NCI-H2227 treated with DMSO at 0.1 percent for 48 hours (cell line): ENCODE measurements at places on chromosomes 5 and 9.

- DNase-seq = no peak
Observed at GRCh38 chr5:138807182-138807581, 54.0 kb downstream of the CTNNA1 start.

DNA sequence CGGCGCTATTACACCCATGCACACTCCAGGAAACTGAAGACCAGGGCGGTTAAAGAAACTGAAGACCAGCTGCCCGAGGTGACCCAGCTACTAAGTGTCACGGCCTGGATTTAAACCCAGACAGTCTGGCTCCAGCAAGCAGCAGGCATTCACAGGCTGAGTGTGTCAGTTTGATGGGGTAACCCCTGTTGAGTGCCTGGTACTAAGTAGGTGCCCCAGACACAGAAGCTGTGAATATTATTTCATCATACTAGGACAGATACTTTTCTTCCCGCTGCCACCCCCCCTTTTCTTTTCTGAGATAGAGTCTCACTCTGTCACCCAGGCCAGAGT, 7.3 kb downstream of the ENG start:
- no peak for DNase-seq

GRCh38 chr5:2006971-2007291, 124.2 kb upstream of the IRX4 start:
- no peak for DNase-seq

GRCh38 chr5:132099076-132099748, 25.6 kb downstream of the CSF2 start:
- peak; percentile 3 for DNase-seq

GRCh38 chr5:167614294-167615021, 677.0 kb upstream of the WWC1 start:
- DNase-seq = no peak

DNA sequence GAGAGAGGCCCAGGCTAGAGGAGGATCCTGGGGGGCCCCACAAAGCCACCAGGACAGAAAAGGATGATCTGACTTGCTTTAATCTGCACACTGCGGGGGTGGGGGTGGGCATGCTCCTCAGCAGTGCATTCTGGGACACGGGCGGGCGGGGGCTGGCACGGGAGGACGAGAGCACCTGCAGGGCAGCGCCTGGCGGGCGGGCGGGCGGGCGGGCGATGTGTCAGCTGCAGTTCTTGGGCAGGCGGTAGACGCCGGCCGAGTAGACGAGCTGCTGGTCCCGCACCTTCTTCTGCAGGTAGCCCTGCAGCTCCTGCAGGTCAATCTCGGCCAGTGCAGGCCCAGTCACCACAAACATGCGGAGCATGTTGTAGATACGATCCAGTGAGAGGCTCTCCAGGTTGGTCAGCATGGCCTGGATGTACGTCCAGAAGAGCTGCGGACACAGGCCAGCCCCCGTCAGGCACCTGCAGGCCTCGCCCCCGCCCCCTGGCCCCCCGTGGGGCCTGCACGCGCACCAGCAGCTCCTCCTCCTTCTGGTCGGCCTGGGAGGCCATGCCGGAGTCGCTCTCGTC, 3.0 kb upstream of the TMEM210 start:
- DNase-seq = no peak

DNA sequence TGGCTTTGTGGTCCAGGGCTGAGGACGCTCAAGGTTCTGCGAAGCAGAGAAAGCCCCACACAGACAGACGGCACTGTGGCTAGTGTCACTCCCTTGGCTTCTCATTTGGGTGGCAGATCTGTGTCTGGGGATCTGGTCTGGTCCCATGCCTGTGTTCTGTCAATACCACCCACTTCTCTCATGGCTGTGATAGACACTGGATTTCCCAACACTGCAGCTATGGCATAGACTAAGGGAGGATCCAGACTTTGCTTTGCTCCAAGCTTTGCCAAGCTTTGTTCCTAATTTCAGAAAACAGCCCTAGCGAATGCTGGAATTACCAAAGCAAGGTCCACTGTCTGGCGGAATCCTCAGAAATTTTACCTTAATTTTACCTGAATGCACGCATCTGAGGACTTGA, 62.1 kb downstream of the GADD45G start:
- no peak for DNase-seq

DNA sequence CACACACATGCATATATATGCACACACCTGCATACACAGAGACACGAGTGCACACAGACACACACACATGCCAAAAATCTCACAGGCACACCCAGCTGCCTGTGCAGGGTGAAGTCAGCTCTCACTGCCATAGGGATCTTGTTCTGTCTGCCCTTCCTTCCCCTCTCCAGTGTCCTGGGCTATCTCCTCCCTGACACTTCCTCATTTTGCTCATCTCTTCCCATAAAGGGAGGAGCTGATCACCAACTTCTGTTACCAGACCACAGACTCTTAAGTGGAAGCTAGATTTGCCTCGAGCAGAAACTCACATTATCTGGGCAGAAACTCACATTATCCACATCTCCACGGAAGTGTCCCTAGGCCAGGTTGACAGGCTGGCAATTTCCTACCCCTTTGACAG, 28.7 kb downstream of the LCP2 start:
- DNase-seq = no peak

DNA sequence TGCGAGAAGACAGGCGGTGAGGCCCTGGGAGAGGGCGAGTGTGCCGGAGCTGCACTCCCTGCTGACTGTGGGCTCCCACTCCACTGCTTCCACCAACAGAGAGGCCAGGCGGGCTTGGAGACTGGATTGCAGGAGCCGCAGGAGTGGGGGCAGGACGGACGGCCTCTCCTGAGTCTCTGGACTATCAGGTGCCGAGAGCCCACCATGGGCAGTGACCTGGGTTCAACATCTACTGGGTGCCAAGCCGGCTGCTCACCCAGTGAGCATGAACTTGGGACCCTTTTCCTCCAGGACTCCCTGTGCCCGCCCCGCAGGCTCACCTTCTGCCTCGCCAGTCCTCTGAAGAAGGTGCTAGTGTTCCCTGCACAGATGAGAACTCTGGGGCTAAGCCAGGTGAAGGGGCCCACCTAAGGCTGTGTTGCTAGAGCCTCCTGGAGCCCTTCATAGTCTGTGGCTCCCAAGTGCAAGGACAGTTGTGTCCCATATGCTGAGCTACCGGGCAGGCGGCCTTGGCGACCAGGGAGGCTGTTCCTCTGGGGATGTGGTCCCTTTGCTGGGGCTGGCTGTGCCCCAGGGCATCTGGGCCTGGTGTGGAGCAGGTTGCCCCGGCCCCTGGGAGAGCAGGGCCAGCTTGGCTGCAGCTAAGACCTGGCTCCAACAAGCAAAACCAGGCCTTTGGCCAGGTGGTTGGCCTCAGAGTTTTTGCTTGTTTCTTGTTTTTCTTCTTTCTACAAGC, 77.7 kb upstream of the PHYKPL start:
- DNase-seq = no peak

DNA sequence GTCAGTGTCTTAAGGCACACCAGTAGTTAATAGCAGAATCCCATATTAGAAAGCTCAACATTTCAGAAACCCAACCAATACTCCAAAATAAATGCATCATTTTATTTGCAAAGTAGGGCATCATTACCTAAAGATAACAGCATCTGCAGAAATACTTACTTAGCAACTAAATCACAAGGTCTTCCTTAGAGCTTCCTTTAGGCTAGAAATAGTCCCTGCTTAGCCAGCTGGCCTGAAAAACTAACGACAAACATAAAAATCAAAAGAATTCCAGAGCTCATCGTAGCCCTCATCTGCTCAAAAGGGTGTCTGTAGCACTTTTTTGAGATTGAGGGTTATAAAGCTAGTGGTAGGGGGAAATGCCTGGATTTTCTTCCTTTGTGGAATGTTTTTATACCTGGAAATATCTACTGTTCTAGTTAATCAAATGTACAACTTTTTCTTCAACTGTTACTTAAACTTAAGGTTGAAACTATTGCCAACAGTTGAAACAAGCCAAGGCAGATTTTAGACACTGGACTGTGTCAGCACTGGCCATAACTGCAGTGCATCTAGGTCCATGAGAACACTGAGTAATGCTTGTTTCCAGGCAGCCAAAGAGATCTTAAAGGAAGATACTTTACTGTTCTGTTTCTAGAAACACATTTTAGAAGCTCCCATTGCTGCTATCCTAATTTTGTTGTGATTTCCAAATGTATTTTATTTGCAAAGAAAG, 129.4 kb upstream of the RASA1 start:
- DNase-seq = no peak

DNA sequence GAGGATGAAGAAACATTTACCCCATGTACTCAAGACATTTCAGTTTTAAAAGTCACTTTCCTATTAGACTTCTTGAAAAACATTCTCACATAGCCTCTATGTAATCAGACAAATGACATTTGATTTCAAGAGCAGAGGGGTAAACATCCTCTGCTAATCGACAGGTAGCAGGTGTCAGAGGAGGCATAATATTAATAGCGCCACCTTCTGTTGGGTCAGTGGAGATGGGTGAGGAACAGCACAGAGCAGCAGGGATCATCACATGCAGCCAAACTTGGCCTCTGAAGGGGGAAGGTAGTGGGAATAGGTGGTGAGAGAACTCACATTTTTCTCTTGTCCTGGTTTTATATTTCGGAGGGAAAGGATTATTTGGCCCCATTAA, 3.3 kb upstream of the LSM11 start:
- DNase-seq = no peak

DNA sequence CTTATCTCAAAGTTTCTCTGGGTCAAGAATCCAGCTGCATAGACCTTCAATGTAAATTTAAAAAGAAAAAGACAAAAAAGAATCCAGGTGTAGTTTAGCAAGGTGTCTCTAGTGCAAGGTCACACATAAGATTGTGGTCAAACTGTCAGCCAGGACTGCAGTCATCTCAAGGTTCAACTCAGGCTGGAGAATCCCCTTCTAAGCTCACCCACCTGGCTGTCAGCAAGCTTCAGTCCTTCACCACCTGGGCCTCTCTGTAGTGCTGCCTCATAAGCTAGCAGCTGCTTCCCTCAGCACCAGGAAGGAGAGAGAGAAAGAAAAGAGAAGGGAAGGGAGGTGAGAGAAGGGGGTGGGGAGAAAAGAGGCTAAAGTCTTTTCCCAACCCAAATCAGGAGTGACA, 146.7 kb downstream of the ACTL7B start:
- no peak for DNase-seq

DNA sequence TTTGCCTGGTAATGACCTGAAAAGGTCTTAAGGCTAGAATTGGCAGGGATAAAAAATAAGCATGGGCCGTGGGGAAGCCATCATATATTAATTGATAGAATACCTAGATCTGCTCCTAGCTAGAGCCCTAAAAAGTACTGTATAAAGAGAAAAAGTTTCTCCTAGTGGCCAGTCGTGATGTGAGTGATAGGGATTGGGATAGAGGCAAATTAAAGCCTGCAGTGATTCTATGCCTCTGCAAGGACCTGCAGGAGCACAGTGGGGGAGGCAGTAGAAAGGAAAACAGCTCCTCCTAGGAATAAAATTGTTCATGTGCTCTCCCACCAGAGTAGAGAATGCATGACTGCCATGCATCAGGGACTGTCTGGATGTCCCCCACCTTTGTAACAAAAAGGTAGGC, 56.2 kb upstream of the FTMT start:
- no peak for DNase-seq

GRCh38 chr5:175521313-175521833, 43.0 kb downstream of the SFXN1 start:
- DNase-seq = no peak

DNA sequence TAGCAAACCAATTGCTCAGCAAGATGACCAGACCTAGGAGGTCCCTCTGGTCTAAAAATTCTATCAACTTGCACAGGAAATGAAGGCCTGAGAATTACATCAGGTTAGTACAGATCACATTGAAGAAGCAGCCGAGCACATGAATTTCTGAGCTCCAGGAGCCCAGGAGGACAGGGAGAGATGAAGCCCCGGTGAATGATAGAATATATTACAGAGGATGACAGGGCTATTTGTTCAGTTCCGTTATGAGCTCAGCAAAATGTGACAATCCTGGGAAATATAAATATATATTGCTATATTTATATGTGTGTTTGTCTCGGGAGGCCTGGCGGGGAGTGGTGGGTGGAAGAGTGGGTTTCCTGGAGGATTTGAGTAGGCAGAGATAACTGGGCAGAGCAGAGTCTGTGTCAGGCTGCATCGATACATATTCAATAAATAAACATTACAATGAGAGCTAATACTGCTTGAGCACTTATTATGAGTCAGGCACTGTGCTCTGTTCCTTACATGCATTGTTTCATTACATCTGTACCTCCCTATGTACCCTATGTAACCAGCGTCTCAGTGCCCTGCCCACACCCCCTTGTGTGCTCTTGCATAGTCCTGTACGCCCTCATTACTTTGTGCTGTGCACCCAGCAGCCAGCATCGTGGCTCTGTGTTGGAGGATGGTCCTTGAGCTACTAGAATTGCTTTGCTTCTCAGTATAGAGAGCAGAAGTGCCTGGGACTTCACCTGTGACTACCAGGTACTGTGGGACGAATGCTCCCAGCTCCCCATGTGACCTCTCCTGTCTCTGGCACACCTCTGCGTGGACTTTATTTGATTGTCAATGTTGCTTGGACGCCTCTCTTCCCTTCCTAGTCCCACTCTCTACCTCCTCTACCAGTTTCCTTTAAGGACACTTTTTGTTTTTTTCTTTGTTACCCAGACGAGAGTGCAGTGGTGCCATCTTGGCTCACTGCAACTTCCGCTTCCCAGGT, 58.1 kb upstream of the KLF9 start:
- no peak for DNase-seq

DNA sequence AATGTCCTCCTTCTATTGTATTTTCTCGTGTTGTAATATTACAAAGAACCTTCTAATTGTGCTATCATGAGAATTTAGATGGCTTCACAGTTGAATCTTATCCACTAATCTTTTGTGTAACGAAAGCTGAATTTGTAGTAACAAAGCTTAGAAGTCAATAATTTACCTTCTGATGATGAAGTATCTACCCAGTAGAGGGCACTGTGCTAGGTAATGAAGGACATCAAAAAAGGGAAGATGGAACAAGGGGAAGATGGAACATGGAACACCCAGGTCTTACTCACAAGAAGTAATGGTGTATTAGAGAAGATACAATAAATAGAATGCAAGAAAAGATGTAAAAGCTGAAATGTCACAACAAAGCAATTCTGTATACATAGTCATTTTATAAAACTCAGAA, 131.0 kb upstream of the CCNG1 start:
- no peak for DNase-seq

DNA sequence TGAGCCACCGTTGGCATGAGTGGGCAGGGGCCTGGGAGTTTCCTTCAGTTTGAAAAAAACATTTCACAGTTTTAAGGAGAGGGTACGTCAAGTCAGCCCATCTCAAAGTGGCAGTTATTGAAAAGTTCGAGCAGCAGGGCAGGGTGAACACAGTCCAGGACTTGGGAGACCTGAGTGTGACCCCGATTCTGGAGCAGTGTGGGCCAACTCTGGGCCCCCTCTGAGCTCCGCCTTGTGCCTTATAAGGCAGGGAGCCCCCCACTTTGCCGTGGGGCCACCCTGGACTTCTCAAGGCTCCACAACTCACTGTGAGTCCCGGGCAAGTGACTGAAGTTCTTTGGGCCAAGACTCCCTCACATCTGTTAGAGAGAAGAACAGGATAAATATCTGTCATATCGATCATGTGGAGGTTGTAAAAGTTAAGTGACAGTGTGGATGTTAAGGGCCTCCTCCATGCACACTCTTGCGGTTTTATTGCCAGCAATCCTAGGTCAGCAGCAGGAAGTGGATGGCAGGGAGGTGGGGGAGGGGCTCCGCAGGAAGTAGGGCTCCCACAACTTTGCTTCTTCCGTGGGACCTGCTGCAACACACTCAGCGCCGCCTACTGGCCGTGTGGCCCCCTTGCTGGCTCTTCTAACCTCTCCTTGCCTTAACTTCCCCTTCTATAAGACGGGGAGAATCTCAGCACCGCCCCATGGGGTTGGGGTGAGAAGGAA, 38.4 kb downstream of the HRH2 start:
- no peak for DNase-seq
